ENCODE measurements at places on chromosomes 4 and X.
A peak's percentile ranks its signal among the peaks of the same experiment; 100 is the strongest.

DNA sequence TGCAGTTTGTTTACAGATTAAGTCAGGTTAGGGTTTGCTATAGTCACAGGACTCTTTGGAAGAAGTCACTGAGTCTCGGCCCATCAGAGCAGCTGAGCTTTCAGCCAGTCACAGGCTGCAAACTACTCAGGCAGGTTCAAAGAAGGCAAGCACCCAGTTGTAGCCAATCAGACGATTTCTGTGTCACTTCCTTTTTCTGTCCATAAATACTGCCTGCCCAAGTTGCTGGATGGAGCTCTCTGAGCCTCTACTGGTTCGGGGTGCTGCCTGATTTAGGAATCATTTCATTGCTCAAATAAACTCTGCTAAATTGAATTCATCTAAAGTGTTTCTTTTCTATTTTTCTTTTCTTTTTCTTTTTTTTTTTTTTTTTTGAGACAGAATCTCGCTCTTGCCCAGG, 7.3 kb upstream of the SH3BP2 start:
- no peak for DNase-seq

- no peak for DNase-seq
These were observed 1.1 kb upstream of the HPSE start for GRCh38 chr4:83335701-83336100.

DNA sequence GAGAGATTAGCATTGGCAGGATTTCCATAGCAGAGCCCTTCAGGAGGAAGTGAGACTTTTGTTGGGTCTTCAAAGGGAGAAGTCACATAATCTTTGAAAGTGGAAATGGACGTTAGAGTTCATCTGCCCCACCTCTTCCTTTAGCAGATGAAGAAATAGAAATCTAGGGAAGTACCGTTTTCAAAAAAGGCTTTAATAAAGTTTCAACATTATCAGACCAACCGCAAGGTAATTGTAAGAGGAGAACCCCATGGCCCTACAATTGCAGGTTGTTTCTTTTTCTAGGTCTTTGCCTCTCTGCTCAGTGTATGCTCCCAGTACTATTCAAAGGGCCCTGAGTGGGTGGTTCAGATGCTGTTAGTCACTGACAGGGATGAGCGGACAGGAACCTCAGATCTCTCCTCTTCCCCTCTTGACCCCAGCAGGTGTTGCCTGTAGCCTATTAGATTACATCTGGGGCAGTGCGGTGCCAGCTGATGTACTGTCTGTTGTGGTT, 48.6 kb upstream of the AP1S2 start:
- peak; percentile 14 for DNase-seq

GRCh38 chr4:85946821-85947220, 413.0 kb downstream of the MAPK10 start:
- no peak for DNase-seq

DNA sequence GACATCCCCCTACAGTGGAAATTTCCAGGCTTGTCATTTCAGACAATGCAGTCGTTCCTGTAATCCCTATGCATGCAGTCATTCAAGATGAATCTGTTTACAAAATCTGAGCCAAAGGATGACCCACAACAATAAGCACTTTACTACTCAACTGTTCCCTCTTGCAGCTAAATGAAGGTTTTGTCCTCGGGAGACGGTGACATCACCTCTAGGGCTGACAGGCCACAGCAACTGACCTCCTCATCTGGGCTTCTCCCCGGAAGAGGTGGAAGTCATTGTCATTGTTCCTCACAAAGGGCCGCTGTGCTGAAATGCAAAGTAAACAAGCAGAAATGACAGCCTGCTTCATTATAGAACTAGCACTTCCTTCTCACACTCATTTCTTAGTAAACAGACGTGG, 29.2 kb downstream of the CLRN2 start:
- DNase-seq = no peak
